T-helper 17 cell (primary cell): ENCODE measurements at places on chromosomes 16 and 17.

GRCh38 chr17:7850701-7851437 lies 4.0 kb upstream of the TMEM88 start:
- peak; percentile 13 for DNase-seq

DNA sequence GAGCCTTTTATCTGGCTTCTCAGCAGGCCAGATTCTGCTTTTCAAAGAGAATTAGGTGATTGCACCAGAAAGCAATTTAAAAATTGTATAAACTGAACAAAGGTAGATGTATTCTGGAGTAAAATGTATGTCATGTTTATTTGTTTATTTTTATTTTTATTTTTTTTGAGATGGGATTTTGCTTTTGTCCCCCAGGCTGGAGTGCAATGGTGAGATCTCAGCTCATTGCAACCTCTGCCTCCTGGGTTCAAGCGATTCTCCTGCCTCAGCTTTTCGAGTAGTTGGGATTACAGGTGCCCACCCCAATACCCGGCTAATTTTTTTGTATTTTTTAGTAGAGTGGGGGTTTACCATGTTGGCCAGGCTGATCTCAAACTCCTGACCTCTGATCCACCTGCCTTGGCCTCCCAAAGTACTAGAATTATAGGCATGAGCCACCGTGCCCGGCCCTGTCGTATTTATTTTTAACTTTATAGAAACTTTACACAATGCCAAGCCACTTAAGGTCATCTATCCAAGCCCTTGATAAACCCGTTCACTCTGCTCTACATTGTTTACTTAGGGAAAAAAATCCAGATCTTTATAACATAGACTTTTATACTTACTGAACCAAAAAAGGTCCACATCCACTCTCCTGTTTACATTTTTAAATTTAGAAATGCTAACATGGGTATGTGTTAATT lies 22.7 kb upstream of the GOT2 start:
- DNase-seq: no peak

DNA sequence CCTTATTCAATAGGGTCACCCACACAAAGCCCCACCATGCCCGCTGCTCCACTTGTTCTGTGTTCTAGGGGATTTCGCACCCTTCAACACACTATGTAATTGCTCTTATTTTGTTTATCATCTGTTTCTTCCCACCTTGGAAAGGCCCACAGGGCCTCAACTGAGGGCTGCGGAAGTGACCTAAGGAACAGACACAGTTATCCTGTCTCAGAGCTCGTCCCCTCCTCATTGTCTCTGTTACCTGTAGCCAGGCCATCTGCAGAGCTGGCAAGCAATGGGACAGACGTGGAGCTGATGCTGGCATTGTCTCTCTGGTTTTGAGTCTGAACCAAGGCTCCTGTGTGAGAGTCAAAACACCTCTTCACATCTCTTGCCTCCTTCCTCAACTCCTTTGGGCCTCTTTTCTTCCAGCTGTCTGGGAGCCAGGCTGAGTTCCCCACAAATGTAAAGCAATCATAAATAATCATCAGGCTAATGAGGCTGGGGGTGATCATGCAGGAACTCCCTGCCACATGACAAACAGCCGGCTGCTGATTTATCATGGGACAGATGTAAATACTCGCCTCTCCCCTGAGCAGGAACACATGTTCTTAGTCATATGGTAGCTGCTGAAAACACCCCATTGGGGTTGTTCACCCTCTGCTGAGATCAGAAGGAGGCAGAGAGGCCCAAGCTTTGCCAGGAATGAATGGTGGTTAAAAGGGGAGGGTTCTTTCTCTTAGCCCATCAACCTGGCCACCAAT lies 71.9 kb downstream of the AXIN2 start:
- no peak for DNase-seq

GRCh38 chr17:36936455-36937000 lies 747 bp upstream of the LHX1 start:
- no peak for DNase-seq

DNA sequence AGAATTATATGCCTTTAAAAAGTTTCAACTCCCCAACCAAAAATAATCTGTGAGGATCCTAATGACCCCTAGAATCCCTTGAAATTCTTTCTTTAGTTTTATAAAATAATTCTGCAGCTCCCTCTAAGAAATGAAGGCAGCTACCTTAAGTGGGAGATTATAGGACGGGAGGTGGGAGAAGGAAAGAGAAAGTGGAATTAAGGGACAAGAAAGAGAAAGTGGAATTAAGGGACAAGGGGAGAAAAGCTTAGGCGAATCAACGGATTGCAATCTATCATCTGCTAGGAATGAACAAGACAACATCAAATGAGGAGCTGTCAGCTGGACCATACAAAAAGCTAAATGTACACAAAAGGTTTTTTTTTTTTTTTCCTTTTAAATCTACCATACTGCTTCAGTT lies 262.0 kb downstream of the ZFHX3 start:
- no peak for DNase-seq

GRCh38 chr17:28053044-28053670 lies 10.7 kb downstream of the NLK start:
- DNase-seq: no peak

- no peak for DNase-seq
Measured at GRCh38 chr17:71613996-71614395, 506.8 kb upstream of the SOX9 start.

- no peak for DNase-seq
Measured at GRCh38 chr17:2634361-2634960, 41.0 kb downstream of the PAFAH1B1 start.

DNA sequence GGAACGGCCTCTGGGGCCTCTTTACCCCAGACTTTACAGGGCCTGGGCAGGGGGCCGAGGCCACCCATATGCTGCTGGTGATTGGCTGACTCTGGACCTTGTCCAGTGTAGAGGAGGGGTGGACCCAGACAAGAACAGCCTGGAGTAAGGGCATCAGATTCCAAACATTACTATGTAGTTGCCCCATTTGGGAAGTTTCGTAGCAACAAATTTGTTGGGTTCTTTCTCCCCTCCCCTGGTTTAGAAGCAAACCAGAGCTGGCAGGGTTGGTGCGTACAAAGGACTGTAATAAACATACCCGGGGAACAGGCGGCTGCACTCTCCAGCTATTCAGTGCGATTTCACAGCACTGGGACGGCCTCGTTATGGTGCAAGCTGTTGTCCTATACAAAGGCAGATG lies 145.5 kb downstream of the NTN1 start:
- no peak for DNase-seq

DNA sequence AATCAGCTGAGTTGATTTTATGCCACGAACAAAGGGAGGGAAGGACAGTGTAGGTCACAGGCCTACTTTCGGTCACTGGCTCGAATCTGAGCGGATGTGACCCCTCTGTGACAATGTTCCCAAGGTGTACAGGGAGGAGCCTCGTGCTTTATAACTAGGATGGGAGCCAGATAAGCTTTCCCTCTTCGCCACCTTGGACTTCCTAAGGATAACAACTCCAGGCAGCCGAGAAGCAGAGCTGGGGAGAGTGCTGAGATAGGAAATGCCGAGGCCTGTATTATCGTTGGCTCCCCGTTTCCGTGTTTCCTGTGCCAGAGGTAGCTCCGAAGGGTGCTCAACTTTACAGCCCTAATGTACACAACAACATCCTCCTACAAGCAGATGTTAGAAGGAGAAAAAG lies 217.8 kb upstream of the IRX3 start:
- no peak for DNase-seq
